Stimulated activated CD4-positive, alpha-beta T cell treated with anti-CD3 and anti-CD28 coated beads, Interleukin-4, amount 100 ng/mL, for 48 hours (primary cell): ENCODE measurements at places on chromosomes 12 and 14.

- no peak for DNase-seq
These were observed 7.9 kb downstream of the FAIM2 start for GRCh38 chr12:49895773-49896172.

- DNase-seq = no peak
These were observed 117.5 kb downstream of the DACT1 start for GRCh38 chr14:58755031-58755925.

- no peak for DNase-seq
These were observed 21.8 kb downstream of the NCKAP5L start for GRCh38 chr12:49806321-49806813.

DNA sequence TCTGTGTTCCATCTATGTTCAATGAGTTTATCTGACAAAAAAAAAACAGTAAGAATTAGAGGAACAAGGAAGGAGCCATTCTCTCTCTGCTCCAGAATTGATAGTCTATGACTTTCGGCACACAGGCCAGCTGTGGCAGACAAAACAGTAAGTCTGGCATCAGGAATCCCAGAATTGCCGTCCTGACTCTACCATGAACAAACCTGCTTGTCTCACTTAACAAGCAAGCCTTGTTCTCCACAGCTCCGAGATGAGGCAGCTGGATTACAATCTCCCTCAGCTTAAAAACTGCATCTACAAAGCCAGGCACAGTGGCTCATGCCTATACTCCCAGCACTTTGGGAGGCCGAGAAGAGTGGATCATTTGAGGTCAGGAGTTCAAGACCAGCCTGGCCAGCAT lies 153.6 kb upstream of the TMCC3 start:
- no peak for DNase-seq

DNA sequence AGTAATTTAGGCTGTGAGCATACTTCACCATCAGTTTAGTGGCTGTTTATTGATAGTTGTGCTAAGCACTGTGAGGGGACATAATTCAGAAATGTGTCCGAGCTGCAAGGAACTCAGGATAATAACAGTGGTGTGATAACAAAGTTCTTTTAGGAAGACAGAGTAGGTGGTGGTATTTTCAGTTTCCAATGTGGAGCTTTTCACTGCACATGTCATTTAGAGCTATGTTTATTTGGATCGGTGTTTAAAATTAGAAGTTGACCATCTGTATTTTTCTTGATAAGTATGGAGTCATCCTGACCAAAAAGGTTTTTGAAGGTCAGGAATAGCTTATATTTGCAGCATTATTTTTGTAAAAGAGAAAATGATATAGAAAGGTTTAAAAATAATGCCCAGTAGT lies 443.5 kb downstream of the TMTC2 start:
- no peak for DNase-seq

DNA sequence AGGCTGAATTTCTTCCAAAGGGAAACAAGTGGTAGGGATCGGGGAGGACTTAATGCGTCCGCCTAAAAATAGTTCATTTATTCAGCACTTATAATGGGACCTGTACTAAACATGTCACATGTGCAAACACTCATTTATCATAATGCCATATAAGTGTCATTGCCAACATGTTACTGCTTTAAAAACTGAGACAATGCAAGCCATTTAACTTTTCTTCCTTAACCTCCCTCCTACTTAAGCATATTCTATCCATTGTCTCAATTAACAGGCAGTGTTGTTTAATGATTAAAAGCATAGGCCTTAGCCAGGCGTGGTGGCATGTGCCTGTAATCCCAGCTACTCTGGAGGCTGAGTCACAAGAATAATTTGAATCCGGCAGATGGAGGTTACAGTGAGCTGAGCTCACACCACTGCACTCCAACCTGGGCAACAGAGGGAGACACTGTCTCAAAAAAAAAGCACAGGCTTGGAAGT lies 13.5 kb upstream of the SCFD1 start:
- no peak for DNase-seq

GRCh38 chr12:42130672-42131402 lies 13.8 kb downstream of the GXYLT1 start:
- DNase-seq = no peak

- no peak for DNase-seq
These were observed 40.3 kb upstream of the SMOC1 start for GRCh38 chr14:69838881-69839416.

GRCh38 chr14:100432652-100433427 lies 109.7 kb downstream of the SLC25A47 start:
- no peak for DNase-seq

DNA sequence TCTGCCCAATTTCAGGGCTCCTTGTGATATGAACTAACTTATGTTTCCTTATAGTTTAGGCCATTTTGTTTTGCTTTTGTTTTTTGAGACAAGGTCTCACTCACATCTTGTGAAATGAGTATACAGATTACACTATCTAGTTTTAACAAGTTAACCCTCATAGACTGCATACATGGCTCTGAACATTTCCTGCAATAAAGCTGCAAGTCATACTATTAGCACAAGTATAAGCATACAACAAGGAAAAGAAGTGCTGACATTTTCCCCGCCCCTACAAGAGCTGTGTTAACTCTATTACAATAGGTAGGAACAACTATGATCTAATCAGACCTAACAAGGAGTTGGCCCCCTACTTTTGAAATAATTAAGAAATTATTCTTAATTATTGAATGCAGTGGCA lies 35.9 kb downstream of the CCDC177 start:
- no peak for DNase-seq

GRCh38 chr12:46439793-46440511 lies 67.4 kb upstream of the SLC38A2 start:
- no peak for DNase-seq

DNA sequence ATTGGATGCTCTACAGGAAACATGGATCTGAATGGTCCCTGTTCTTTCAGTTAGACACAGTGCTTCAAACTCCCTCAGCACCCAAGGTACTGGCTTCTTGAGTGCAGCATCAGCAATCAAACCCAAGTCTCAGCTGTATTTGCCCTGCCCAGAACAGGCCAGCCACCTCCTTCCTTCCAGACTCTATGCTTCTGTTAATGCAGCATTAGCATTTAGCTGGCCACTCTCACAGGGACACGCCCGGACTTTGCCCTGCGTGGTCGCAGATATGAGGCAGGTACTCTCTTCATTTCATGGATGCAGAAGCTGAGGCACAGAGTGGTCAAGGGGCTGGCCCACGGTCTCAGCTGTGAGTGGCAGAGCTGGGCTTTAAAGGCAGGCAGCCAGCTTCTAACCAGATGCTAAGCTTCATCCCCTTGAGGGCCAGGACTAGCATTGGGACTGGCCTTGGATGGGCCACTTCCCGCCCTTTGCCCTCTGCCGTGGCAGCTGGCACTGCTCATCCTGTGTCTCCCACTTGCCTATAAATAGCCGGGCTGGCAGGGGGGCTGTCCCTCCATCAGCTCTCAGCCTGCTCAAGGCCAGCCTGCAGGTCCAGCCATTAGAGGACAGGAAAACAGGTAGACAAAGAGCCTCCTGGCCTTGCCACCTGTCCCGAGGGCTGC lies 1.5 kb upstream of the SLC25A47 start:
- DNase-seq = no peak

GRCh38 chr14:104384776-104385071 lies 194.8 kb upstream of the C14orf180 start:
- DNase-seq = no peak

GRCh38 chr12:50211392-50212070 lies 44.4 kb upstream of the CERS5 start:
- no peak for DNase-seq

DNA sequence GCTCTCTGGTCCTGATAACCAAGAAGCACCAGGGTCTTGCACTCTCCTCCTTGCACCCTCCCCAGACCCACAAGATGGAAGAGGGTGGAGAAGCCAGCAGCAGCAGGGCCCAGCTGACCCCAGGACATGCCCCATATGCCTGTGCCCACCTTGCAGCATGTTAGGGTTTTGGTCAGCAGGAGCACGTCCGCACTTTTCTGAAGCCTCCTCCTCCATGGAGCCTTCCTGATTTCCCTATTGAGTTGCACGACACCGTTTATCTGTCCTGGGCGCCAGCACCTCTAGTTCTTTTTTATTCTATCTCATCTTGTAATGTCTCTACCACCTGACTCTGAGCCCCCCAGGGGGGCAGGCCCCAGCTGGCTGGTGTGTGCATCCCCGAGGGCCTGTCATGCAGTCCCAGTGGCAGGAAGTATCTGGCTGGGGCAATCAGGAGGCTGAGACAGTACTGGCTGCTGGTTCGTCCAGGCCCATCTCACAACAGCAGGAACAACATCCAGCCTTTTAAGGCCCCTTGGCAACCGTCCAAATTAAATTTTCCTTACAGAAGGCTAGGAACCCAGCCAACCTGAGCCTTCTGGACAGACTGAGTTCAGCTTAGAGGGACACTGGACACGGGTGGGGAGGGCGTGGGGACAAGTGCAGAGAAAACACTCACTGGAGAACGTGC lies 39.6 kb downstream of the CCDC85C start:
- DNase-seq = no peak

DNA sequence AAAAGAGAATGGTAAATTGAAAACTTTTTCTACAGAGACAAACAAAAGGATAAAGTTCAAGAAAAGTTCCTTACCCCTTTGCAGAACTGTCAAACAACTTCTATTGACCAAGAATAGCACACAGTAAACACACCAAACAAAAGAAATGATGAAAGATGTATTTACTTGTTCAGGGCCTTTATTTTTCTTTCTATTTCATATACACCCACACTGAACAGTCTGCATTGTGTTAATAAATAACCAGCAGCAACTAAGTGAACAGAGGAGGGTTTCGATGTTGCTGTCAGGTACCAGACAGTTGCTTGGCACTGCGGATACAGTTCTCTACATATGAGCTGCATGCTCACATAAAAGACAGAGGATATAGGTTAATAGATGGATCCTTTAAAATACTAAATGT lies 122.1 kb downstream of the SOX5 start:
- DNase-seq = no peak

DNA sequence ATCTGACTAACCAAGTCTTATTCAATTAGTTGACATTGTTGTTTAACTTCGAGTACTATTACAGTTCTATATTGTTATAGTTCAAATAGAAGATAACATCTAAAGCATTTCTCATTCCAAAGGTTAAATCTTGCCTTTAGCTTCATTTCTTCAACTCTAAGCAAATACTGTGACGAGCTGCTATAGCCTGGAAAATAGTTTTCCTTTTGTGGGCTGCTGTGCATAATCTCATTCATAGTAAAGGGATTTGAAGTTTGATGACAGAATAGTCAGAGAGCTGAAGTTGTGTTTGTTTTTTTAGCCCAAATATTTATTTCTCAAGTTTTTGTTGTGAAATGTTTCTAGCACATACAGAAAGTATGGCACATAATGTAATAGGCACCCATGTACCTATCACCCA lies 13.4 kb downstream of the PSEN1 start:
- DNase-seq = no peak

GRCh38 chr14:63470962-63471793 lies 72.0 kb downstream of the PPP2R5E start:
- DNase-seq = no peak

GRCh38 chr12:121713257-121713777 lies 765 bp downstream of the TMEM120B start:
- no peak for DNase-seq

GRCh38 chr12:14907953-14908352 lies 22.3 kb upstream of the MGP start:
- DNase-seq = no peak

GRCh38 chr12:64027311-64027710 lies 182.8 kb downstream of the SRGAP1 start:
- no peak for DNase-seq

DNA sequence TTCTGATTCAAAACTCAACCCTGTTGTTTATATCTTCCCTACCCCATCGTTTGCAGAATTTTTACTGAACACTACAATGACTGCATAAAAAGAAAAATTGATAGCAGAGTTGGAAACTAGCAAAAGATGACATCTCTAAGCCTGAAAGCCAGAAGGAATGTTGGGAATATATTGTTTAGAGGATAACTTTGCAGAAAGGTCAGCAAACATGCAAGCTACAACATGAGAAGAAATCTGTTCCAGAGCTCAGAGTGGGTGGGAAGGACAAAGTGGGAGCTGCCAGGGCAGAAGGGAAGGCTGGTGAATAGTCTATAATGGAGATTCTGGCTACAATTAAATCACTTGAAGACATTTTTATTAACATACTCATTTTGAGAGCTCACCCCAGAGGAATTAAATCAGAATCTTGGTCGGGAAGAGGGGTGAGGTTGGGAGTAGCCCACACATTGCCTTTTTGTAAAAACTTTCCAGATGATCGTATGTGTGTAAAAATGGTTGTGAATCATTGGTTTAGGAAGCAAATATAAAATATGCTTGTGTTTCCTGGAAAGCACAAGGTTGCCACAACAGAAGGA lies 574.8 kb downstream of the FLRT2 start:
- no peak for DNase-seq

GRCh38 chr14:42090122-42090521 lies 483.4 kb downstream of the LRFN5 start:
- DNase-seq = no peak

- no peak for DNase-seq
These were observed 1.2 kb downstream of the DUSP16 start for GRCh38 chr12:12561371-12562015.

GRCh38 chr14:91152499-91152898 lies 38.6 kb downstream of the DGLUCY start:
- DNase-seq = no peak

DNA sequence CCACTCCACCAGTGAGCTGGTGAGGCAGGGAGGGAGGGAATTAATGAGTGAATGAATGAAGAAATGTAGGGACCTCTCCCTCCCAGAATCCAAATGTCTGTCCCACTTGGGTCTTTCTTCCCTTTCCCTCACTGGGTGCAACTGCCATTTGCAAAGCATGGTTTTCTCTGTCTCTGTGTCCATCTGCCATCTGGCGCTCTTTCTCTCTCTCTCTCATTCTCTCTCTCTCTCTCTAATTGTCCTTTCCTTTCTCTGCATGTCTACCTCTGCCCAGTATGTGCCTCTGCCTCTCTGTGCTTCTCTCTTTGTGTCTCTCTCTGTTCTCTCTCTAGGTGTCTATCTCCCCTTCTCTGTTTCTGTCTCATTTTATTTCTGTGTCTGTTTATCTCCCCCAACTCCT lies 102.7 kb downstream of the CMKLR1 start:
- no peak for DNase-seq

- no peak for DNase-seq
These were observed 90.3 kb downstream of the PAX9 start for GRCh38 chr14:36751920-36752319.

- DNase-seq = no peak
These were observed 25.8 kb upstream of the TMCC3 start for GRCh38 chr12:94676031-94676641.

- no peak for DNase-seq
These were observed 50.7 kb downstream of the DIP2B start for GRCh38 chr12:50555471-50555885.

GRCh38 chr12:63018273-63018672 lies 83.3 kb upstream of the PPM1H start:
- DNase-seq = no peak

- DNase-seq = no peak
These were observed 46.5 kb upstream of the GALNT9 start for GRCh38 chr12:132375747-132376463.

DNA sequence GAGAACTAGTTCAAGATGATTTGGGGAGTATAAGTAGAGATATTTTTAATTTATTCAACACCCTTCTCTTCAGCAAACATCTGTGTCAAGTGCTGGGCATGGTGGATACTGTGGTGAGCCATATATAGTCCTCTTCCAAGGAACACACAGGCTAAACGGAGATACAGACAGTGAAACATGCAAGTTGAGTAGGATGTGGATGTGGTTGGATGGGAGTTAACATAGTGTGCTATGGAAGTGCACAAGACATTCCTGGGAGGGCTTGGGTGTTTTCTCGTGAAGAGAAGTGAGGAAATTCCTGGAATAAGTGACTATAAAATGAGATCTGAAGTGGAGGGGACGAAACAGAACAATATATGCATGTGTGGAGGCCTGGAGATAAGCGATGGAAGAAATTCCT lies 181.1 kb upstream of the NPAS3 start:
- DNase-seq = no peak
